Hindlimb muscle (tissue), 1 donor: ENCODE measurements at places on chromosomes 1 and 21.

DNA sequence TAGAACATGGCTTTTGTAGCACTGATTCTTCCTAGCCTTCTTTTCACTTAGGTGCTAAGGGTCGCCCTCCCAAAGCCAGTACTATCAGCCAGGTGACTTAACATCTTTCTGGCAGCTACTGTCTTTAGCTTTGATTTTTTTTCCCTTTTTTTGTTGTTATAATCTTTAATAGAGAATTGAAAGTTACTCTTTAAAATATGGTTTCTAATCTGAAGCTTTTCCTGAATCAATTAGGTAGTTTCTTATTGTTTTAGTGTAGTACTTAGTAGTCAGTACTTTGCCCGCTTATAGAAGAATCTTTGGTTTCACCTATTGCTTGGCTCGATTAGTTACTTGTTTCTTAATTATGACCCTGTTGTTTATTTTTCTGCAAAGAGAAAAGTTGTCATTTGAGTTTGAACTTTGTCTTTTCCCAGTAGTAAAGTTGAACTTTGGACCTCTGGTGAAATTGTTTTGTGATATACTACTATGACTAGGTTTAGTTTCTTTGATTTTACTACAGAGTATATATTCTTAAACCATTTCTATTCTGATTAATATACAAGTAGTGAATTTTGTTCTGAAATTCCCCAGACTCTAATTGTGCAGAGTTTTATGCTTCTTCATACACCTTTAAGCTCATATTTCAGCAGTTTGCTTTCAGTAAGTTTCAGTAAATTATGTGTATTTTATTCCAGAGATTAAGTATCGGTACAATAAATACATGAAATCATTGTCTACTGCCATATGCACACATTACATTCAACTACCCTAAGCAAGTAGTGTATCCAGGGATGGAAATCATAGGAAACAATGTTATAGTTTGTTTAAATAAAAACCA lies 3.9 kb downstream of the MAGI3 start:
- DNase-seq, result no peak

GRCh38 chr1:163071405-163072255 lies 2.5 kb downstream of the RGS4 start:
- DNase-seq, result peak; percentile 29

GRCh38 chr1:169529068-169529642 lies 43.4 kb upstream of the SLC19A2 start:
- no peak for DNase-seq

DNA sequence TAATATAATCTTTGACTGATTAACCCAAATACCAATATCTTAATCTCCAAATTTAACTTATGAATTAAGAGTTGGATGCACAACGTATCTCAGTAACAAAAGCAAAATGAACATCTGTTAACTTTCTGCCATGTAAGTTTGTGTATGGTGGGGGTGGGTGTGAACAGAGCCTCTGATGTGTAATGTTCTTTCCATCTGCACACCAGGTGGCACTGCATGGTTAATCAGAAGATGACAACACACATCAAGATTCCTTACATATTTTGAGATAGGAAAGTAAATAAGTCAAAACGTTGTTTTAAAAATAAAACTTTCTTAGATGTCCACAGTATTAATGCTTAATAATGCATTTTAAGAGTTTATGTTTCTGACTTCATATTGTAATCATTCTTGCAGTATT lies 251.9 kb downstream of the DPYD start:
- no peak for DNase-seq

DNA sequence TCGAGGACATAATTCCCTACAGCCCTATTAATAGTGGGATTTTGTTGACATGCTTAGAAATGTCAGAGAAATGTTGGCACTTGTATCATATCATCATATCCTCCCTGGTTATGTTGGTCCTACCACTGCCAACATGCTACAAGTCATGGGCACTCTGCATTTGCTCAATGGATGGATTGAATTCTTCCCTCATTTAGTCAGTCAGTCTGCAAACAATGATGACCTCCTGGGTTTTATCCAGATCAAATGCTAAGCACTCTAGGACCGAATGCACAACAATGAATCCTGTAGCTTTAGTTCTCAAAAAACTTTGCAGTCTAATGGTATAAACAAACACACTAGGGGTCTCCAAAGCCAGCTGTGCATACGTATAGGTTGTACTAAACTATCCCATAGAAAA lies 357.2 kb upstream of the DPYD start:
- no peak for DNase-seq

GRCh38 chr1:102102276-102102780 lies 105.6 kb upstream of the OLFM3 start:
- no peak for DNase-seq

DNA sequence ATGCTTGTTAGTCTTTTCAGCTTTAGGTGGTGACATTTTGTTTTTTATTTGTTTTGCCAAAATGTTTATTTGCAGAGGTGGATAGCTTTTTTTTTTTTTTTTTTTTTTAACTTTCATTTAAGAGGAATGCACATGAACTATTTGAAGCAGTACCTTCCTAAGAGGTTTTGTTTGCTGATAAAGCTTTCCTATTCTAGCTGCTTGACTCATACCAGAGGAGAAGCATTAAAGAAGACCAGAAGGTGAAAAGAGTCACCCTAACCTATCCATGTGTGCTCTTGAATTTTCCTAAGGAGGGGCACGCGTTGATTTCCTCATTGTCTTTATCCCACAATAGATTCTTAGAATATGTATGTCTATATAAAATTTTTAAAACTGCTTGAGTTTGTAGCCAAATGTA lies 57.7 kb downstream of the PRDM2 start:
- DNase-seq, result no peak

DNA sequence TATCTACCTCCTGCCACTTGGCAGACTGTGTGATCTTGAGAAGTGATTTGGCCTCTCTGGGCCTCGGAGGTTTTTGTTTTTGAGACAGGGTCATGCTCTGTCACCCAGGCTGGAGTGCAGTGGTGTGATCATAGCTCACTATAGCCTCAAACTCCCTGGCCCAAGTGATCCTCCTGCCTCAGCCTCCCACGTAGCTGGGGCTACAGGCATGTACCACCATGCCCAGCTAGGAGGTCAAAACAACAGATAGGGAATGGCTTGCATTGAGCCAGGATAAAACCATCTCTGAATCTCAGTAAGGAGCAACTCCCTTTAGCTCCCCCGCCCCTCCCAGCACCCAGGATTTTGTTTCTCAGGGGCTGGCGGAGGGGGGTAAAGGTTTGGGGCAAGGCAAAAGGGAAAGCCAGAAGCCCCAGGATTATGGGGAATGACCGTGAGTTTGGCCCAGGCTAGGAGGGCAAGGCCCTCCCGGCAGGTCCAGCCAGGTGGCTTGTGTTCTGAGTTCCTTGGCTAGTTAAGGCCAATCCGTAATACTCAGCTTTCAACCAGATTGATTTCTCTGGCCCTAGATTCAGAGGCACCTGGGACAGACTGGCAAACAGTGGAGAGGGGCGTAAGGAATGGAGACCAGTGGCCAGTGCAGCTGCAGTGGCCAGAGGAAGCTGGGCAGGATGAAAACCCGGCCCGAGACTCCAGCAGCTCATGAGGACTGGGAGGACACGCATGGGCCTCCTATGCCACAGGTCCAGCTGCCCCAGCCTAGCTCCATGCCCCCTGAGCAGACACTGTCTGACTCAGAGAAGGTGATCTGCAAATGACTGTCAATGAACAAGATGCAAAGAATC lies 130.1 kb downstream of the DMRTB1 start:
- DNase-seq, result no peak

DNA sequence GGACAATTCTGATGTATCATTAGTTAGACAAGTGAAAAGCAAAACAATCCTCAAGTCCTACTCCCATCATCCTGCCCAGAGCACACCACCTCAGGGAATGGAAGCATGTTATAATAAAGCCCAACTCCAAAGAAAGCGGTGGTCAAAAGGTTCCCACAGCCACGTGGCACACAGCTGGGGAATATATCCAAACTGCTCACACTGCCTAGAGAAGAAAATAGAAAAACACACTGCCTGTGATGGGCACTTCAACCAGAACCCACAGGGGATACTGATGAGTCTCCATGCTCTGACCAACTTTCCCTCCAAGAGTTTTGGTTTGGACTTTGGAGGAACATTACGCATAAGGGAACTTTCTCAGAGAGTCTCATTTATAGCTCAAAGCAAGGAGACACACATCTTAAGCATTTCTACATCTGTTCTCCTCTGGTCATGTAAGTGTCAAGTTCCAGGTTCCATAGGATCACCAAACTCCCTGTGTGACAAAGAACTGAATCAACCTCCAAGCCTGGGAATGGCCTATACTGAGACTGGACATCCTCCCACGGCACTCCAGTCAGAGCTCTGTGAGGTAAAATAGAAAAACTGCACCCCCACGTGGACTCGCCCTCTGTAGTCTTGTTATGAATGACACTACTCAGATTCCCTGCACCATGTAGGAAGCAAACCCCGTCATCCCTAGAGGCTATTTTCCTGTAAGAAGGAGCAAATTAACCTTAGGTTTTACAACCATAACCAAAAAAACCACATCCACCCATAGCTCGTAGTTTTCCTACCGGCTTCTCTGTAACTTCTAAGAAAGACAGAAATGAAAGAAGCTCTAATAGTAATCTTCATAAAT lies 12.2 kb downstream of the DSTYK start:
- no peak for DNase-seq

GRCh38 chr1:150366416-150367296 lies 2.7 kb downstream of the RPRD2 start:
- DNase-seq, result no peak

- DNase-seq, result no peak
These were observed 20.2 kb upstream of the GPR137B start for GRCh38 chr1:236122176-236122575.

DNA sequence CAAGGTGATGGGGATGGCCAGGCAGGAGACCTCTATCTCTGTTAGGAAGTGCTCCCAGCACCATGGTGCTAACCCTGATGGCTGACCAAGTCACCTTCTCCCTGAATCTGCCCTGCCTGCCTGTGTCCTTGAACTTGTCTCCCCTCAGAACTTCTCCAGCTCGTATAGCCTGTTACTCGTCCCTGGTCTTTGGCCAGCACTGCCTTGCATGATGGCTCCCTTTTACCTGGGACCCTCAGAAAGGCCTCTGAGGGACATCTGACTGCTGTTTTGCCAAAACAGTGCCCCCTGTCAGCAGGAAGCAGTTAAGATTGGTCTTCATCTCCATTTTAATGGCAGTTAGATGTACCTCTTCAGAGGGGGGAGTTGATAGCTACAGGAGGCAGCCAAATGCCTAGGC lies 148.3 kb downstream of the RHOU start:
- no peak for DNase-seq

- DNase-seq, result no peak
These were observed 71.2 kb downstream of the CHRM3 start for GRCh38 chr1:239457491-239458143.

- DNase-seq, result no peak
These were observed 3.3 kb upstream of the TTC34 start for GRCh38 chr1:2804628-2805351.

DNA sequence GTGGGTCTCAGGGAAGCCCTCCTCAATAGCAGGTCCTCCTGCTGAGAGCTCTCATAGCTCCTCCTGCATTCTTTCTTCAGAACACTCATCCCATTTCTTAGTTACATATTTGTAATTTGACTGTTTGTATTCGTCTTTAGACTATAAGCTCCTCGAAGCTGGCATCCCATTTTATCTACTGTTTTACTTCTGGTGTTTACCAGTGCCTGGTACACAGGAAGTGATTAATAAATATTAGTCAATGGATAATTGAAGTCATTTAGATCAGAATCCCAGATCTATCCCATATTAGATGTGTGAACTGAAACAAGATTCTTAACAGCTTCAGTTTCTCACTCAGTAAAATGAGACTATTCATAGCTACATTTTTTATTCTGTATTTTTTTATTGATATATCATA lies 88.7 kb downstream of the PLPP3 start:
- DNase-seq, result no peak

- no peak for DNase-seq
These were observed 8.0 kb upstream of the FAM20B start for GRCh38 chr1:179017383-179018326.

DNA sequence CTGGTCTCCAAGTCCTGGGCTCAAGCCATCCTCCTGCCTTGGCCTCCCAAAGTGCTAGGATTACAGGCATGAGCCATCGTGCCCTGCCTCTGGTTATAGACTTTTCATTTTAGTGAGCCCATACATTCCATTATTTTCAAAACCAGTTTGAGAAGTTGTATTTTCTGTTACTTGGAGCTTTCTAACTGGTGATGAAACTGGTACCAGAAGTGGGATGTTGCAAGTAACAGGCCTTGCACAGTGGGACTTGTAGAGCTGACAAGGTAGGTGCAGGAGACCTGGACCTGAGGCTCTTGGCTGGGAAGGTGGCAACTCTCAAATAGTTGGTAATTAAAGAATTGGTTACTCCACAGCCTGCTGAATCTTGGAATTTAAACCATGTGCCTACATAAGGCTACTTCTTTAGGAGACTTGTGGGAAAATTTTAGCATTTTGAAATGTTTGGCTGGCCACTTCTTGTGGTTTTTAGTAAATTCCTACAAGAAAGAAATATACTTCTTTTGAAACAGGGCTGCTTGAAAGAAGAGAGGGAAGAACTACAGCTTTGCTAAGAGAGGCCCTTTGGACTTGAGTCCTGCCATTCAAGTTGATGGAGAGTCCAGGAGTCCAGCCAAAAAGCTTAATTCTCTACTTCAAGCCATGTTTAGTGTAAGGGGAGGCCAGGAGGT lies 9.8 kb upstream of the ALPL start:
- DNase-seq, result no peak
